ENCODE measurements at places on chromosomes 7 and 10.

- no peak for DNase-seq
Measured at GRCh38 chr10:6279540-6280267, 77.0 kb downstream of the PFKFB3 start.

- DNase-seq, result no peak
Measured at GRCh38 chr7:104124893-104125477, 82.8 kb downstream of the ORC5 start.

- no peak for DNase-seq
Measured at GRCh38 chr10:124305131-124305530, 113.6 kb downstream of the OAT start.

DNA sequence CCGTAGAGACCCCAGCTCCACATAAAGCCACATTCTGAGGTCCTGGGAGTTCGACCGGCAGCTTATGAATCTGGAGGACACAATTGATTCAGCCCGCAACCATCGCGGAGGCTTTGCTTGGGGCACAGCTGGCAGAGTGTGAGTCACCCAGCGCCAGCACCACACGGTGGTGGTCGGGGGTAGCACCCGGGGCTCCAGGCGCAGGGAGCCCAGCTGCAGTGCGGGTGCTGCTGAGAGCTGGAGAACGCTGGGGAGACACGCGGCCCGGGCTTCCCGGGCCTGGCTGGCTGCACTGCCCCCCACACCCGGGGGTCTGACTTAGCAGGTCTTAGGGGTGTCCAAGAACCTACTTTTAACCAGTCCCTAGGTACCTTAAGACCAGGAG, 87.9 kb downstream of the PAXIP1 start:
- DNase-seq, result peak; percentile 57

- no peak for DNase-seq
Measured at GRCh38 chr7:94400643-94401427, 6.1 kb downstream of the COL1A2 start.

- no peak for DNase-seq
Measured at GRCh38 chr7:158557441-158557755, 30.2 kb downstream of the PTPRN2 start.

All from activated CD8-positive, alpha-beta memory T cell treated with anti-CD3 and anti-CD28 coated beads for 24 hours (primary cell).